ENCODE measurements at places on chromosomes 6 and 20.

GRCh38 chr6:122153557-122153956 lies 245.9 kb upstream of the HSF2 start:
- DNase-seq: no peak

GRCh38 chr20:52892023-52892422 lies 80.1 kb upstream of the TSHZ2 start:
- DNase-seq: no peak

GRCh38 chr6:6882592-6882991 lies 225.2 kb upstream of the RREB1 start:
- no peak for DNase-seq

- no peak for DNase-seq
Observed at GRCh38 chr6:91317247-91317835, 730.5 kb upstream of the MAP3K7 start.

GRCh38 chr6:39388606-39389483 lies 66.3 kb upstream of the KCNK16 start:
- no peak for DNase-seq

- DNase-seq: no peak
Observed at GRCh38 chr6:39344821-39345280, 22.3 kb upstream of the KCNK16 start.

DNA sequence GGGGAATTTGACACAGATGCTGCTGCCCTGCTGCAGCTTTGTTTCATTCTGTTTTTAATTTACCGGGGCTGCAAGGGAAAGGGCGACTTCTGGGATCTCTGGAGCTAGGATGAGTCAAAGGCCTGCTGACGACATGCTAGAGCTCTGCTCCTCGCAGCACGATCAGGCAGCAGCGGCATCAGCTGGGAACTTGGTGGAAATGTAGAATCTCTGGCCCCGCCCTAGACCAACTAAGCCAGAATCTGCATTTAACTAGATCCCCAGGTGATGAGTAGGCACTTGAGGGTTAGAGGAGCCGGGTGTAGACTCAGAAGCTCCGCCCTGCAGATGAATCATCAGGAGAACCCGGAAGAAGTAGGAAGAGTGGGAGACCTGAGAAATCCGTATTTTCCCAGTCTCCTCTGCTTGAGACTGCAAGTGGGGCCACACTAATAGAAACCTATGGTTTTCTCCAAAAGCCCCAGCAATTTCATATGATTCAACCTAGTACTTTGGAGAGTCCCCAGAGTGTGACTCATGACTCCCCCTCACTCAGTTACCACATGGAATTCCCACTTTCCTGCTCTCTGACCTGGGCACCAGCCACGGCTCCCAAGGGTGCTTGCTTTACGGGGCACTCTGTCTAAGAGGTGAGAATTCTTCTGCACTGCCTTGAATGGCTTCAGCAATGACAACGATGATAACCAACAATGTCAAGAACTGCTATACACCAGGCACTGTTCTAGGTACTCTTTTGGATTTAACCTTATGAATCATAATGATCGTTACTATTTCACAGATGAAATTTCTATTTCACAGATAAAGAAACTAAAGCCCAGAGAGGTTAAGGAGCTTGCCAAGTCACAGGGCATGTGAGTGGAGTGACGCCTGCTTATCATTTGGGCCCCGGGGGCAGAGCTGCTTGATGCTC lies 18.1 kb downstream of the TUBB2B start:
- DNase-seq: peak; percentile 40

DNA sequence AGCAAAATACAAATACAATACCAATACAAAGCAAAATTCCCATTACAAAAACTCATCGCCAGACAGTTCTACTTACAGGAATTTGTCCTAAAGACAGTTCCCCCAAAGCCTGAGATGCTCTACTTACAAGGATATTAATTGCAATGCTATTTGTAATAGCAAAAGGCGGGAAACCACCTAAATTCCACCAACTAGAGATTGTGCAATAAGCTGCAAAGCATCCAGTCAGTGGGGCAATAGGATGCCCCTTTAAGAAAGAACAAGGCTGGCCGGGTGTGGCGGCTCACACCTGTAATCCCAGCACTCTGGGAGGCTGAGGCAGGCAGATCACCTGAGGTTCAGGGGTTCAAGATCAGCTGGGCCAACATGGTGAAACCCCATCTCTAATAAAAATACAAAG lies 39.1 kb downstream of the FAM209B start:
- DNase-seq: no peak

Measured in 8988T (cell line).